ENCODE measurements at places on chromosomes 1 and 21.

GRCh38 chr1:157312082-157312812 is 174.1 kb upstream of the ETV3 start:
- peaks cover 3% of the 10 kb centered on the region for H3K4me1 ChIP-seq
- H3K27me3 ChIP-seq: peaks cover 51% of the 10 kb centered on the region
- no peak overlapping the region for H3K27ac ChIP-seq
- no peak for DNase-seq
- H3K36me3 ChIP-seq: no peaks in the 10 kb centered on the region

DNA sequence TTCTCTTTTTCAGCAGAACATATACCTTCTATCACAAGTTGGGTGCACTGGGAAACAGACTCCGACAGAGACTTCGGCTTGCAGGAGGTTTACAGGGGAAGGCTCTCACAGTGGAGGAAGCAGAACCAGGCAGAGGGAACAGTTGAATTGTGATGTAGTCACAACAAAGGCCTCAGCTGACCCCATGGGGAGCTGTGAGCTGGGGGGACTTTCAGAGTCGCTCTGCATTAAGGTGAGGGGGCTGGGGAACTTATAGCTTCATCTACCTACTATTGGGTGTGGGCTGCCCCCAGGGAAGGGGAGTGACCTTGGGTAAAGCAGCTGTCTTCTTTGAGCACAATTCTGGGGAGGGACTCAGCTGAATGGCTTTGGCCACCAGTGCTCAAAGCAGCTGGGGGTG is 94.9 kb upstream of the POU3F1 start:
- H3K36me3 ChIP-seq: peaks cover 11% of the 10 kb centered on the region
- peaks cover 6% of the 10 kb centered on the region for H3K4me1 ChIP-seq
- no peak for DNase-seq

DNA sequence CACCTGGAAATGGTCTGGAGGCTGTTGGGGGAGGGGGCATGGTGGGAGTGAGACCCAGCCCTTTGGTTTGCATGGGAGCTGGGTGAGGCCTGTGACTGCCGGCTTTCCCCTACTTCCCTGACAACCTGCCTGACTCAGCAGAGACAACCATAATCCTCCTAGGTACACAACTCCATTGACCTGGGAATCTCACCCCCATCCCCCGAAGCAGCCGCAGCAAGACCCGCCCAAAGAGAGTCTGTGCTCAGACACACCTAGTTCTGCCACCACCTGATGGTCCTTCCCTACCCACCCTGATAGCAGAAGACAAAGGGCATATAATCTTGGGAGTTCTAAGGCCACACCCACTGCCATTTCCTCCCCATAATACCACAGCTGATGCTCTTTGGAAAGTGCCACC is 168.6 kb downstream of the GIPC2 start:
- no peak for DNase-seq
- H3K27ac ChIP-seq: no peak overlapping the region
- H3K36me3 ChIP-seq: peaks cover 2% of the 10 kb centered on the region
- H3K4me3 ChIP-seq: no peak overlapping the region

DNA sequence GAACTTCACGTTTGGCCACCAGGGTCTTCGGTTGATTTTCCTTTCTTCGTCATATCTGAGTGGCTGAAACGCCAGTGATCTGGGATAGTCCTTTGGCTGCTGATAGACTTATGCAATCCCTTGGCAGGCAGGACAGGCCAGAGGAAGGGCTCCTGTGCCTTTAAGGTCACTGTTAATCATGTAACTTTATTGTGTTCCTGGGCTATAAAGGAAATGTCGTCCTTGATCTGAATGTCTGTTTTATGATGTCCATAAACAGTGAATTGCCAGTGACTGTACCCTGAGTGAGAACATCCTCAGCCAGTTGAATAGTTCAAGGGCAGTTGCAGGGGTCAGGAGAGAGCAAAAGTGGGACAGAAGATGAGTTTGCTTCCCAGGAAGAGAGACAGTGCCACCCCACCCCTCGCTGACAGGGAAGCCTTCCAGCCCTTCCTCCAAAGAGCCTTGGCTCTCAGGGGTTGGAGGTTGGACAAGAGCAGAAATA is 68.0 kb downstream of the PDE9A start:
- H3K4me1 ChIP-seq: peaks cover 15% of the 10 kb centered on the region
- H3K36me3 ChIP-seq: peaks cover 2% of the 10 kb centered on the region
- no peak overlapping the region for H3K27ac ChIP-seq
- no peaks in the 10 kb centered on the region for H3K27me3 ChIP-seq
- no peak for DNase-seq

GRCh38 chr1:4611563-4612341 is 42.7 kb upstream of the AJAP1 start:
- no peak for DNase-seq
- H3K4me3 ChIP-seq: no peak overlapping the region
- no peak overlapping the region for H3K27ac ChIP-seq
- peaks cover 2% of the 10 kb centered on the region for H3K36me3 ChIP-seq

DNA sequence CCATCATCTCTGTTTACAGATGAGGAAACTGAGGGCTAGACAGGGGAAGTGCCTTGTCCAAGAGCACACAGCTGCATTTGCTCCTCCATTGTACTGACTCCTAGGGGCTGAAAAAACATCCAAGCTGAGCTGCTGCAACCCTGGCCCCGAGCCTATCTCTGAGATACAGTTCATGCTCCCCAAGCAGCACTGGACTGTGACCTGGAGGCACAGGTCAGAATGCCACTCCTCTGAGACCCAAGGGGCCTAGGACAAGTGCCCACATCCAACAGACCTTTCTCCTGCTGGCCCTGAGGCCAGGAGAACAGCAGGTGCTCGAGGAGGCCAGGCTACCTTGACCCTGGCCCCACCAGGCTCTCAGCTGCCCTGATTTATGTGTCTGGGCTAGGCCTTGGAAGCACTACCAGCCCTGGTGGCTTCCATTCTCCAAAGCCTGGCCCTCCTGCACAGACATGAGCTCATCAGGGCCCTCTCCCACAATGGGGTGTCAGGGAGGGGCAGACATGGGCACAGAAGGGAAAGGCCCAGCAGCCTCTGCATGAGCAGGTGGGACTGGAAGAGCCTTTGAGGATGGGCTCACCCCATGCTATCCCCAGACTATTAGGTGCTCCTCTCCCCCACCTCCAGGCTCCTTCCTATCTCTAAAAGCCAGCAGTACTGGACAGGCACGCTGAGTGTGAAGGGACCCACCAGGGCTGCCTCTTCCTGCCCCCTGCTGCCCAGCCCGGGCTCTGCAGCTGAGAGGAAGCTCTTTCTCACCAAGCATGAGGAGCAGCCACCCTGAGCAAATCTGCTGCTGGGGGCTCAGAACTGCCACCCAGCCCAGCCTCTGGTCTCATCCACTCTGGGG is 18.8 kb downstream of the ADGRB2 start:
- no peak for DNase-seq
- H3K4me3 ChIP-seq: no peak overlapping the region
- peaks cover 28% of the 10 kb centered on the region for H3K27me3 ChIP-seq
- no peak overlapping the region for H3K27ac ChIP-seq
- H3K4me1 ChIP-seq: peaks cover 25% of the 10 kb centered on the region
